Stimulated activated CD4-positive, alpha-beta T cell treated with anti-CD3 and anti-CD28 coated beads, Interleukin-15, amount 100 ng/mL, for 1 hour (primary cell): ENCODE measurements at places on chromosomes 6 and 20.

DNA sequence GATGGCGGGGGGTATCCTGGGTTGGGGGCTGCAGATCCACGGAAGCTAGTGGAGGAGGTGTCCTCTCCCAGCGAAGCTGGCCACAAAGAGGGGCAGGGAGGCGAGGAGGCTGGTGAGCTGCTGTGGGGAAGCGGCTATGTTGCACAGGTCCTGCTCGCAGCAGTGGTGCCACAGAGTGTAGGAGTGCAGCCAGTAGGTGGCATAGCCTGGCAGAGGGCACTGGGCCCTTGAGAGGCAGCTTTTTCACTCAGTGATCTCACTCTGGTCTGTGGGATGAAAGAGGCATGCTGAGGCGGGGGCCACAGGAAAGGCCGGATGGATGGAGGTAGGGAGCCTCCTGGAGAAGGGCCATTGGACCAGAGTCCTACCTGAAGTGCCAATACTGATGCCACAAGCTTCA lies 2.9 kb upstream of the LY6G6D start:
- DNase-seq = no peak

GRCh38 chr20:46549188-46549972 lies 1.1 kb downstream of the OCSTAMP start:
- no peak for DNase-seq

DNA sequence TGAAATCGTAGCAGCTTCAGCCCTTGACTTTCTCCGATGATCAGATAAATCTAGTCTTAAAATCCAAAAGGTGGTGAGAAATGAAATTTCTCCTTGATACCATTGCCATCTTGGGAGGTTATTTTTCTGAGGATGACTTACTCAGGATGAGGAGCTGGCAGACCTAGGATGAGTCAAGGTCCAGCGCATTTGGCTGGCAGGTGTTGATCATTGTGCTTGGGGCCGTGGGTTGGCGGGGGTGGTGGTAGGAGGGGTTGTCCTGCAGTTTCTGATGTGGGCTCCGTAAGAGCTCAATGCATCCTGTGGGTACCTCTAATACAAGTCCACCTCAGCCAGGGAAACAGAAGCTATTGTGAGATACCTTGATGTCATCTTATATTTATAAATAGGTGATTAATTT lies 148.3 kb upstream of the SCGN start:
- no peak for DNase-seq

DNA sequence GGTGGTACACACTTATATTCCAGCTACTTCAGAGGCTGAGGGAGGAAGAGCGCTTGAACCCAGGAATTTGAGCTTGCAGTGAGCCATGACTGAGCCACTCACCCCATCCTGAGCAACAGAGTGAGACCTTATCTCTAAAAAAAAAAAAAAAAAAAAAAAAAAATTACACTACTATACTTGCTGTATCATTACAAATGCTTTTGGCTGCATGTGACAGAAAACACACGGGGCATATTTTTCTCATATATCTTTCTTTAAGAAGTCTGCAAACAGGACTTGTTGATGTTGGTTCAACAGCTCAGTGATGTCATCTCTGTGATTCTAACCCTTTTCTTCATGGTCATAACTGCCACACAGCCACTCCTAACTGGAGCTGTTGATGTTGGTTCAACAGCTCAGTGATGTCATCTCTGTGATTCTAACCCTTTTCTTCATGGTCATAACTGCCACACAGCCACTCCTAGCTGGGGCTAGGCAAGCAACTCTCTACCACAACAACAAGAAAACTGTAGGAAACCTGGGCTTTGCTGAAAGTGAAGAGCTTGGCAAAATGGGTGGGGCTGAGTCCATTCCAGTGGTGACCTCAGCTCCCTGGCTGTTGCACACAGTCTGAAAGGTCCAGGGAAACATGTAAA lies 19.8 kb downstream of the MTFR2 start:
- DNase-seq = no peak

DNA sequence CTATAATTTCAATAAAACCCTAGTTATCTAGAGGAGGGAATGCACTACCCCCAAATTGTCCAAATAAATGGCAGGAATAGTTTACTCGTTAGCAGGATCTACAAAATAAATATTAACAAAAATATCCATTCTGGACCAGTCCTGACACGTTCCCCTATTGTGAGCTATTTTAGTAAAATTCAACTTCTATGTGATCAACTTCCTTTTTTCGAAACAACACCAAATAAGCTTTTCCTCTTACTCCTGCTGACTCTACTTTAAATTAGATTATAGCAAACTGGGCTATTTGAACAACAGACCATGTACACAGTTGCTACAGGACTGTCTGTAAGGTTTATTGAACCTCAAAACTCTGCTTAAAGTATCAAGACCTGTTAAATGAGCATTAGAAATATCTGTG lies 154.3 kb downstream of the IPCEF1 start:
- DNase-seq = no peak

DNA sequence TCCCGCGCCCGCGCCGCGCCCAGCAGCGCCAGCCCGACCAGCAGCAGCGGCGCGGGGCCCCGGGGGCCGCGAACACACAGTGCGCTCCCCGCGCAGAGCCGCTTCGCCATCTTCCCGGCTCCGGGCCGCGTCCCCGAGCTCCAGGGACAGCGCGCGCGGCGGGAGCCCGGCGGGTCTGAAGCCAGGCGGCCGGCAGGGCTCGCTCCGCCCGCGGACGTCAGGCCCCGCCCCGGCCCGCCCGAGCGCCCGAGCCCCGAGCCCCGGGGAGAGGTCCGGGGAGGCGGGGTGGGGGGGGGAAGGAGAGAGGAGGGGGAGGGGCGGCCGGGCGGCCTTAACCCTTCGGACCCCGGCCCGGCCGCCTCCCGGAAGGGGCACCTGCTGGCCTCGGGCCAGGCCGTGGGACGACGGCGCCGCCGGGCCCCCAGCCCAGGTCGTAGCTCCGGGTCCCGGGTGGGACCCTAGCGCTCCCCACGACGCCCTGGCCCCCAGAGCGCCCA lies at the start of gene LAMA5:
TSS of gene LAMA5 (minus strand) at position 177 of the 497 bp plus-strand sequence. CDS start at position 110, 67 bp downstream.
- no peak for DNase-seq

DNA sequence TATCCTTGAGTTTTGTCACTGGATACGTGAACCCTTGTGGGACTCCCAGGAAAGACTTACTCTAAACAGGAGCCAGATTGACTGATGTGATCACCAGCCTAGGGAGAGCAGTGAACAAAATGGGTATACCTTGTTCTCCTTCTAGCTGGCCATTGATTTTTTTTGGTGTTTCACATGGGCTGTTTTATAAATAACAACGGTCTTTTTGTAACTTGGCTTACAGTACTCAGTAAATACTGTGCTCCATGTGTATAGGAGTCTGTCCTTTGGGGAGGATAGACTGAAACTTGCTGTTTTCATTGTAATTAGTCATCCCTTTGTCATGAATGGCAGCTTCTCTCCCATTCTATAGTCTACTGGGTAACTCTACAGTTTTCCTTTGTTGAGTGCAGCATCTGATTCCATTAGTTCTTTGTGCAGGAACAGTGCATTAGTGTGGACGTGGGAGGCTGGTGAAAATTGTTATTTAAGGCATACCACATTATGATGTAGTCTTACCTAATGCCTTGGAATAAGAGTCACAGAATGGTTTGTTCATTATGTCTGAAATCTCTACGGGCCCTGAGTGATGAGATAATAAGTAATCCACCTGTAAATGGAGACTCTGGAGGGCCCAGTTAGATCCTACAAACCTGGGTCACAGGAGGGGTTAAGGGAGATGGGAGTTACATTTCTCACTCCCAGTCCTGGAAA lies 89.5 kb downstream of the TIAM2 start:
- no peak for DNase-seq
